A549 treated with Hydrocortisone at 1 μM for 4 hours (cell line): ENCODE measurements at places on chromosomes 6 and 20. TPM values are rescaled to one million over a fixed set of nuclear protein-coding genes. Genes with fewer than 3 reads are reported as not detected.

Gene KCNK15
- 0.31 to 0.72 TPM (median 0.53 TPM) in 5 replicates for total RNA-seq

Gene FAM217A
- not detected in 5 replicates for total RNA-seq

Gene AURKA
- total RNA-seq, result 90.2 to 110 TPM (median 101 TPM) in 5 replicates

Gene PRPF6
- total RNA-seq, result 49.4 to 62.8 TPM (median 53.2 TPM) in 5 replicates

Gene SOX12
- 20.3 to 26.2 TPM (median 23.6 TPM) in 5 replicates for total RNA-seq

Gene ZBP1
- total RNA-seq, result not detected in 5 replicates

Gene RHAG
- not detected in 5 replicates for total RNA-seq

Gene NHSL1
- total RNA-seq, result 3.0 to 4.8 TPM (median 3.4 TPM) in 5 replicates

Gene ELOVL4
- 1.4 to 2.1 TPM (median 1.5 TPM) in 5 replicates for total RNA-seq

Gene BNIP5
- total RNA-seq, result 0.02 to 0.05 TPM (median 0.03 TPM) in 4 of 5 replicates, not detected in the other

Gene PAK5
- not detected in 5 replicates for total RNA-seq

Gene CTAGE9
- not detected in 5 replicates for total RNA-seq

Gene ECT2L
- not detected in 5 replicates for total RNA-seq

Gene IMPG1
- total RNA-seq, result not detected in 5 replicates

Gene METTL24
- total RNA-seq, result not detected in 5 replicates

Gene LY6G6C
- 0.13 to 0.18 TPM in 2 of 5 replicates, not detected in the others for total RNA-seq

Gene NT5E
- 21.1 to 33.8 TPM (median 28.5 TPM) in 5 replicates for total RNA-seq

Gene BPIFB1
- 0.06 to 0.17 TPM (median 0.12 TPM) in 4 of 5 replicates, not detected in the other for total RNA-seq

Gene HLA-DPB1
- 0.05 TPM in 1 of 5 replicates, not detected in the others for total RNA-seq

Gene DEFB119
- not detected in 5 replicates for total RNA-seq

Gene SOX18
- total RNA-seq, result 1.3 to 2.7 TPM (median 2.3 TPM) in 5 replicates

Gene CRISP2
- not detected in 5 replicates for total RNA-seq

Gene KHDC3L
- total RNA-seq, result not detected in 5 replicates

Gene ELOVL2
- total RNA-seq, result 5.3 to 6.9 TPM (median 6.5 TPM) in 5 replicates

Gene DTNBP1
- total RNA-seq, result 10.6 to 13.1 TPM (median 12.7 TPM) in 5 replicates

Gene SMLR1
- total RNA-seq, result not detected in 5 replicates

Gene AVP
- total RNA-seq, result not detected in 5 replicates

Gene MOG
- total RNA-seq, result not detected in 5 replicates

Gene PTK6
- 2.7 to 3.6 TPM (median 2.9 TPM) in 5 replicates for total RNA-seq

Gene TCF19
- total RNA-seq, result 13.7 to 14.9 TPM (median 14.4 TPM) in 5 replicates

Gene SLC17A2
- total RNA-seq, result not detected in 5 replicates

Gene SLC2A10
- not detected in 5 replicates for total RNA-seq

Gene PGBD1
- total RNA-seq, result 4.5 to 5.7 TPM (median 5.1 TPM) in 5 replicates

Gene SLC25A27
- 0.32 to 0.61 TPM (median 0.40 TPM) in 5 replicates for total RNA-seq

Gene SLC35D3
- 0.05 to 0.09 TPM (median 0.06 TPM) in 3 of 5 replicates, not detected in the others for total RNA-seq

Gene WFDC12
- not detected in 5 replicates for total RNA-seq

Gene HTR1E
- total RNA-seq, result not detected in 5 replicates

Gene RAET1L
- total RNA-seq, result 0.15 to 0.61 TPM (median 0.35 TPM) in 5 replicates

Gene FGD2
- total RNA-seq, result 0.03 TPM in 1 of 5 replicates, not detected in the others

Gene TREM2
- total RNA-seq, result 0.10 to 0.13 TPM in 2 of 5 replicates, not detected in the others

Gene OR2J3
- total RNA-seq, result not detected in 5 replicates

Gene EYA2
- total RNA-seq, result 2.0 to 2.6 TPM (median 2.4 TPM) in 5 replicates

Gene ZC2HC1B
- not detected in 5 replicates for total RNA-seq

Gene FUT9
- total RNA-seq, result not detected in 5 replicates

Gene HLA-DQB2
- not detected in 5 replicates for total RNA-seq

Gene DSN1
- total RNA-seq, result 23.4 to 30.0 TPM (median 24.5 TPM) in 5 replicates

Gene HDGFL1
- not detected in 5 replicates for total RNA-seq

Gene LY86
- not detected in 5 replicates for total RNA-seq

Gene ATG5
- total RNA-seq, result 22.0 to 28.7 TPM (median 25.2 TPM) in 5 replicates

Gene PHACTR1
- total RNA-seq, result 0.07 TPM in 1 of 5 replicates, not detected in the others

Gene MACROD2
- total RNA-seq, result 0.41 to 0.67 TPM (median 0.50 TPM) in 5 replicates

Gene PAX1
- not detected in 5 replicates for total RNA-seq

Gene C6orf58
- 0.12 to 0.18 TPM (median 0.18 TPM) in 3 of 5 replicates, not detected in the others for total RNA-seq

Gene UBE2C
- total RNA-seq, result 205 to 246 TPM (median 237 TPM) in 5 replicates

Gene RIMS1
- not detected in 5 replicates for total RNA-seq
